ENCODE measurements at places on chromosomes 7 and 10.

- no peak for DNase-seq
Observed at GRCh38 chr7:137129025-137129424, 214.5 kb downstream of the PTN start.

DNA sequence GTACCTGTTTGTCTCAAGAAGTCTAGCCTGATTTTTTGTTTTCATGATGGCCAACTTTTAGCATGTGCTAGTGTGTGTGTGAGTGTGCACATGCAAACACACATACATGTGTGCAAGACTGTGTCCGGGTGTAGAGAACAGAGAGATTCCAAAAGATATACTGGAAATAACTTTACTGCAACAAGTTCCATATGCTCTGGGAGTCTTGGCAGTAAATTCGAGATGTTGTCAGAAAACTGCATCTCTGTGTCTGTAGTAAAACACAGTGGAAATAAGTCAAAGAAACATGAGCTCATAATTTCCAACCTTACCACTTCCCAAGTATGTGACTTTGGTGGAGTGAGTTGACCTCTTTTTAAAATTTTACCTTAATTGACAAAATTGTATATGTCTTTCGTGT lies 950.8 kb upstream of the C7orf33 start:
- no peak for DNase-seq

DNA sequence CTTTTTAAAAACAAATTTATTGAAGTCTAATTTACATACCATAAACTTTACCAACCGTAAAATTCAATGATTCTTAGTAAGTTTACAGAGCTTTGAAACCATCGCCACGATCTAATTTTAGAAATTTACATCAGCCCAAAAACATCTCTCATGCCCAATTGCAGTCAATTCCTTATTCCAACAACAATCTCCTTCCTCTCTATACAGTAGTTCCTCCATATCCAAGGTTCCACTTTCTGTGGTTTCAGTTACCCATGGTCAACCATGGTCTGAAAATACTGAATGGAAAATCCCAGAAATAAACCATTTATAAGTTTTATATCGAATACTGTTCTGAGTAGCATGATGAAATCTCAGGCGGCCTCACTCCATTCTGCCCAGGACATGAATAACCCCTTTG lies 183.4 kb upstream of the ADCY1 start:
- DNase-seq: no peak

DNA sequence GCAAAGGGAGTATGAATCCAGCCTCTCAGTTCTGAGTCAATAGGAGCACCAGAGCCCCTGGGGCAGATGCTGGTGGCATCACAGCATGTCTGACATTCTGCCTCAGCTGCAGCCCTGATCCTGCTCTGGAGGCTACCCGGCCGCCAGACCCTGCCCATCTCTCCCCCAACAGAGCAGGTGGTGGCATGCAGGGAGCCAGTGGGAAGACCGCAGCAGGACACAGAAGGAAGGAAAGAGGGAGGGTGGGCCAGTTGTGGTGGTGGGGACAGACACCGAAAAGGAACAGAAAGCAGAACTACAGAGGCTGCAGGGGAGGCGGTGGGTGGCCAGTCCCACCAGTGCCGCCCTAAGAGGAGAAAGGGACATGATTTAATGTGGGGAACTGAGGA lies 35.3 kb downstream of the BLNK start:
- DNase-seq: no peak

DNA sequence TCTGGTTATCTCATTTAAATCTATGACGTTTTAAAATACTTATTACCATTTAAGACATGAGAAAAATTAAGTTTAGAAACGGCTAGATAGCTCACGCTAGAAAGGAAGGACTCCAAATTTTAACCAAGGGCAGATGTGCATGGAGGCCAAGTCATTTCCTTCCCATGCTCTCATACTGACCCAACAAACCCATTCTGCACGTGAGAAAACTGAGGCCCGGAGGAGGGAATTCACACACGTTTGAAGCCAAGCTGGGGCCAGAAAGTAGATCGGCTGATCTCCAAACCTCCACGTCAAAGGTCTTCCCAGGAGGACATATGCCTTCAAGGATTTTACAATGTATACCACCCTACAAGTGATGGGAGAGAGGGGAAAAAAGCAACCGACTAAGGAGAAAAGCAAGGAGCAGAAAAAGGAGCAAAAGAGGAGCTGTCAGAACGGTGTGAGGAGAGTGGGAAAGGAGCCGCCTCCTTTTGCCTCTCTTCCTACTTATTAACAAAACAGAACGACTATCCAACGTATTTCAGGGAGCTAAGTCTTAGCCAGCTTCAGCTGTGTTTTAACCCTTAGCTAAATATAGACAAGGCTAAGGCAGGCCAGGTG lies 645 bp upstream of the SIRT1 start:
- DNase-seq: no peak

DNA sequence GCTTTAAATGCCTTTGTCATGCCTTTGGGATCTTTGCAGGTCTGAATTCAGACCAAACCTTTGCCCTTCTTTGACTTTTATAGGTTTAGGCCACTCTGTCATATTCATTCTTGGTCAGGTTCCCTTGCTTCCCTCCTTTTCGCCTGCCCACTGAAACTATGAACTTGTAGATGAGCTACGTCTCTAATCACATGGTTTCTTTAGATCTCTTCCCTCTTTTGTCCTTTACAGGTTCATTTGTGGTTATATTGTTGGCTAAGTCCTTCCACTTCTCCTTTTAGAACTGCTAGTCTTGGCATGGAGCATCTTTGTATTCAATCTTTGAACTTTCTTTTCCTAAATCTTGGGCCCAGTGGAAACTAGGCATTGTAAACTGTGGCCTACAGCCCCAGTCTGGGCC lies 104.0 kb upstream of the ZEB1 start:
- DNase-seq: no peak

- DNase-seq: no peak
Observed at GRCh38 chr10:62813981-62814380, 2.2 kb downstream of the EGR2 start.

DNA sequence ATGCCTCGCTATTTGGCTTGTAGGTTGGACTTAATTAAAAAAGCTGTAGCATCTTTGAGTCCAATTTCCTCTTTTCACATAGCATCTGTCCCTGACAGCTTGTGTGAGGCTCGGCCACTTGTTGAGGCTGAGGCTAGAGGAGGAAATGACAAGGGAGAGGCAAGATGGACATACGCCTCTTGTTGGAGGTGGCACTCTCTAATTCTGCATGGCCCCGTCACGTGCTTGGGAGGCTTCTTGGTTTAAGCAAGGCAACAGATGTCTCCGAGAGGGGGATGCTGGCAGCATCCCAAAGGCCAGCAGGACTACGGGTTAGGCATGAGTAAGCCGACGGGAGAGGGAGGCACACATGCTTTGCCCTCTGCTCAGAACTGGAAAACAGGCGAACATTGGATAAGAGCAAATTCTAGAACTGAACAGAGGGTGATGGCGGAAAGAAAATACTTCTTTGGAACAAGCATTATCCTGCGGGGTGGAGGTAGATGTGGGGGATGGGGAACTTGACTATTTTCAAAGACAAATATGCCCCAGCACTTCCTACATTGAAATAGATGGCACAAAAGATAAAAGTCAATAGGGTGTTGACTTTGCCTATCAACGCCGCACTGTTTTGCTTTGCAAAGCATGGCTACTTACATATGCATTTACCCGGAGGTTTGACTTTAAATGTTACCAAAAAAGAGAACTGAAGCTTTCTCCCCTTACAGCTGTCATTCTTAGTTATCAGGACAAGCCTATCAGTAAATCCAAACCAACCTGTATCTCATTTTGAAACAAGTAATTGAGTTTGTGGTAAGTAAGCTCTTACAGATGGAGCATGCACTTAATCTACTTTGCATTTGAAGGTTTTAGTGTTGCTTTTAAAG lies 94.8 kb downstream of the CHN2 start:
- DNase-seq: no peak

GRCh38 chr10:126950401-126951105 lies 45.3 kb downstream of the DOCK1 start:
- no peak for DNase-seq

DNA sequence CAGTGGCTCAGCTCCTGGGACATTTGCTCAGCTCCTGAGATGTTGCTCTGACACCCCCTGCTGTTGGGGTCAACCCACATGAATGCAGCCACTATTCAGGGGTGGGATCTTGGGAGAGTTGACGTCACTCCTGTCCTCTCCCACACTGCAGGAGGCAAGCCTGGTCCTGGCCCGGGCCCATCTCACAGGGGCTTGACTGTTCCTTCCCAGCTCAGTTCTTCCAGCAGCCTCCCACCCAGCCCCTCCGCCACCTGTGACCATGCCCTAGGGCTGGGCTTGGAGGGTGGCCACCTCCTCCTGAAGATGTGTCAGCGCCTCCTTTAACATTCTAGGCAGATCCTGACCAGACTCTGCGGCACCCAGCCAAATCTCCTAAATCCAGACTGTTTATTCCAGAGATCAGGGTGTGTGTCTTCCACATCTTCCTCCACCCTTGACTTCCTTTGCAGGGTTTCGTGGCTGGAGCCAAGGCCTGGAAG lies 19.1 kb upstream of the OPALIN start:
- no peak for DNase-seq

GRCh38 chr10:63391812-63392211 lies 74.0 kb downstream of the JMJD1C start:
- DNase-seq: no peak

DNA sequence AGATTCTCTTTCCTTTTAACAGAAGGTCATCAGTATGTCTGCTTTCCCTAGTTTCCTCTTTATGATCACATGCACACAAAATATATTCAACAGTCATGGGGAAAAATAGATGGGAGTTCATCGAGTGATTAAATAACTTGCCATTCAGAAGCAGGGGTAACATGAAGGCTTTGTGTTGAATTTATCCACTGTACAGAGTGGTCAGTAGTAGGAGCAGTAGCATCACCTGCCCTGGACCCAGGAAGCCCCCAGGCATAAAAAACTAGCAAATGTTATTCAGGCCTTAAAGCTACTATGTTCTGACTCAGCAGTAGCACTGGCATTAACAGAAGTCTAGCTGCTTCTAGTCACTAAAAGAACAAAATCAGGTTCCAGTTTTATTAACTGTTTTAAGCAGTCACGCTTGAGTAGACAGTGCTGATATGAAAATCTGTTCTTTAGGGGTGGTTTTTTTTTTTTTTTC lies 31.4 kb upstream of the FAM133B start:
- DNase-seq: no peak

DNA sequence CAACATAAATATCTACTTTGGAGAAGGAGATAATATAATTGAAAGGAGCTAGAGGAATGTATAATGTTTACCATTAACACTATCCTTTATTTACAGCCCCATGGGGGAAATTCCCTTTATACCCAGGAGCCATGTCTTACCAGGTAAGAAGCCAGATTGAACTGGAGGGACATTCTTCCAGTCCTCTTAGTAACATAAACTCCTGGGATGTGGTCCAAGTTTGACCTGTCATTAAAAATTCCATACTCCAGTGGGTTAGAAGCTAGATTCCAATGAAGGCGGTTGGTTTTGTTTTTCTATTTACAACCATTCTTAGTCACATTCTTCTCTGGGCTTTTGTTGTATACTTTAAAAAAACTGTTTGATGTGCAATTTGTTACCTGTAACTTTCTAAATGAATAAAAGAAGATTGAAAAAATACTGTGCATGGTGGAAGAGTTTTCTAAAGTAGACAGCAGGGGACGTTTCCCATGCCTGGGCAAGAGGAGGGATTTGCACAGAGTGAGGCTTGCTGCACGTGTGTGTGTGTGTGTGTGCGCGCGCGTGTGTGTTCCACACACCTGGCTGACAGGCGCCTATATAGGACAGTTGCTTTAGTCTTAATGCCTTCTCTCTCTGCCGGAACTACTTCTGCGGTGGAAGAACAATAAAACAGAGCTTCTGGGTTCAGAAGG lies 2.0 kb downstream of the PLCE1 start:
- DNase-seq: no peak

GRCh38 chr7:22972207-22972606 lies 41.7 kb downstream of the HYCC1 start:
- no peak for DNase-seq

- no peak for DNase-seq
Observed at GRCh38 chr10:89699581-89700064, 1.8 kb upstream of the KIF20B start.

- no peak for DNase-seq
Observed at GRCh38 chr7:134567368-134567767, 18.5 kb downstream of the AKR1B15 start.

DNA sequence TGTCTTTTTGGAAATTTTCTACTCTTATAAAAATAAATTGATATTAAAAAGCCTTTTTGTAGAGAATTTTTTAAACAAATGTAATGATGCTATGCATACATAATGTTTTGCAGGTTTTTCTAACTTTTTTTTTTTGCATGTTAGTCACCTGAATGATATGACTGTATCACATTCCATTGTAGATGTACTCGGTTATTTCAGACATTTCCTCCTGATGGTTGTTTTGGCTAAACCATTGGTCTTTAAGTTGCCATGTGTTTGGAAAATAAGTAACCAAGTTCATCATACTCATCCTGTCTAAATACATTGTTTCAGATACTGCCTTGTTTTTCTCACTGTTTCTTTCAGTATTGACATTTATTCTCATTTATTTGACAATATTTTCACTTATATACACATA lies 25.8 kb downstream of the NHLRC2 start:
- no peak for DNase-seq

DNA sequence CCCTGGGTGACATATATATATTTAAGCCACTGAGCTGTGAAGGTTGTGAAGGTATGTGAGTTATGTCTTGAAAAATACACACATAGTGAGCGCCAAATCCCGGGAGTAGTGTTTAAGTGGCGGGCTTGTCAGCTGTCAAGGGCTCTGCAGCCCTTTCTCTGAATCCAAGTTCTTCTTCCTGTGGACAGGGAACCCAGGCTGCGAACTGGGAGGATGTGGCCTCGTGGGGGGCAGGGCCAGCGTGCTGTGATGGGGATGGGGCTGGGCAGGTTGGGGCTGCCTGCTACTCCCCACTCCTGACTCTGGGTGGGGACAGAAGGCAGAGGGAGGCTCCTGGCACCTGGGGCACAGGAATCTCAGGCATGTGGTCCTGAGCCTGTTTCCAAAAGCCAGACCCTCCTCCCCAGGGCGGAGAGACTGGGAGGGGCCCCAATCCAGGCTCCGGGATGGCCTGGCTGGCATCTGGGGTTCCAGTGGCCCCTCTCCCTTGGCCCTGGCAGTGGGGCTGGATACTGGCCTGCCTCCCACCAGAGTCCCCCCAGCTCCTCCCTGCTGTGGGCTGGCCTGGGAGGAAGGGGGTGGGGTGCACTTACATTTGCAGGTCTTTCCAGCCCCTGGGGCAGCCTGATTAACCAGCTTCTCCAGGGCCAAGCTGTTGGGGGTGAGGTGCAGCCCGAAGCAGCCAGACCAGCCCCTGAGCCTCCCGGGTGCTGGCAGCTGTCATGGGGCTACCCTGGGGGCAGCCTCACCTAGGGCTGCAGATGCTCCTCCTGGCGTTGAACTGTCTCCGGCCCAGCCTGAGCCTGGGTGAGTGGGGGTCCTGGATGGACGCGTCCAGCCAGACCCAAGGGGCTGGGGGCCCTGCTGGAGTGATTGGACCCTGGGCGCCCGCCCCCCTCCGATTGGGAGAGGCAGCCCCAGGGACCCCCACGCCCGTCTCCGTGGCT lies at the start of gene UPK3B:
UPK3B (plus strand) TSS at position 622 of the 947 bp plus-strand sequence; CDS start at position 723, 101 bp downstream.
- DNase-seq: no peak
